Anterior cingulate cortex (tissue), 58 donors: ENCODE measurements at places on chromosomes 3 and 15.

GRCh38 chr15:94287794-94288246 is 56.5 kb downstream of the MCTP2 start:
- no peak for DNase-seq

- DNase-seq: no peak
These were observed 8.1 kb downstream of the PTH1R start for GRCh38 chr3:46885612-46886011.

- no peak for DNase-seq
These were observed 93.7 kb upstream of the UBE3A start for GRCh38 chr15:25532269-25533140.

DNA sequence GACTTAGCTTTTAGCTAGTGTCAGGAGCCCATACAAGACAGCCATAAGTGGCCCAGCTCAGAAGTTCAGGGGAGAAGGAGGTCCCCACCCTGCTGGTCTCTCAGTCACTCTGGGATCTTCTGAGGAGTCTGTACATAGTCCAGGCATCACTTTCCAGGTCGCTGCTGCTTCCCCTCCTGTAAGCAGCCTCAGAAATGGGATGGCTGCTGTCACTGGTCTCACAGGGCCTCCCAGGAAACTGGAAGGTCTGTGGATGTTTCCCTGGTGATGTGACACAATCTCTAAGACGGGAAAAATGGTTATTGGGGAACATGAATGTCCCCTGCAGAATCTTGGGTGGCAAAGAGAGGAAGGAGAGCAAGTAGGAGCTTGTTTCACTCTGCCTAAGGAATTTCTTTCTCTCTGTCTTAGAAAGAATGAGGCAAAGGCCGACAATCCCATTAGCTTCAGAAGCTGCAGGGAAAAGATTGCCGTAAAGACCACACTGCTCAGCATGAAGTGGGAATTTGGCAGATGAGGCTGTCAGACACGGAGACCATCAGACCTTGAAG is 43.2 kb upstream of the TNFAIP8L3 start:
- DNase-seq: no peak

- no peak for DNase-seq
These were observed 146.5 kb downstream of the XXYLT1 start for GRCh38 chr3:195124378-195124992.

- DNase-seq: no peak
These were observed 32.0 kb downstream of the FOXL2 start for GRCh38 chr3:138914870-138915502.

GRCh38 chr3:81876826-81877225 is 115.4 kb upstream of the GBE1 start:
- DNase-seq: no peak

- DNase-seq: no peak
These were observed 165.0 kb downstream of the RSL24D1 start for GRCh38 chr15:55031727-55032126.

DNA sequence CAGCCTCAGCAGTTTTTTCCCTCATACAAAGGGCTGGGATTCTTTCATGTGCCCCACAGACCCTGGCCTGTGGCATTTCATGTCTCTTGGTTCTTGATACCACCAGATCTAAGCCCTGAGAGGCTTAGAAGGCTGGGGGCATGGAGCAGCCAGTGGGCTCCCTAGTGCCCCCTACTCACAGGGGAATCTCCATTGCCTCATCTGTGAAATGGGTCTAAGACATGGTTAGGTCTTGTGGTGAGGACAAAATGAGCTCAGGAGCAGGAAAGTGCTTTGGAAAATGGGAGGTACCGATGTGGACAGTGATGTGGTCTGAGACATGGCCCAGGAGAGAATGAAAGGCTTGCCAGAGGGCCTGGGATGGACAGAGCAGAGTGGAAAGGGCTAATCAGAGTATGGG is 94.3 kb downstream of the SMAD6 start:
- DNase-seq: no peak

- DNase-seq: no peak
These were observed 41.4 kb upstream of the IL12A start for GRCh38 chr3:159947220-159947619.

GRCh38 chr15:85748176-85748575 is 46.5 kb downstream of the KLHL25 start:
- no peak for DNase-seq

GRCh38 chr3:30203301-30203700 is 403.1 kb upstream of the TGFBR2 start:
- DNase-seq: no peak

GRCh38 chr15:66714543-66714981 is 12.5 kb downstream of the SMAD6 start:
- DNase-seq: no peak
